ENCODE measurements at places on chromosomes 1 and 21. TPM values are rescaled to one million over a fixed set of nuclear protein-coding genes. Genes with fewer than 3 reads are reported as not detected.

The SH2D2A gene
- 1.8 TPM for total RNA-seq

The DNAJC28 gene
- total RNA-seq, result 1.0 TPM

- no peak for DNase-seq
These were observed 28.5 kb upstream of the KCNA2 start for GRCh38 chr1:110634455-110635311.

The CELA3A gene
- total RNA-seq, result not detected

The RXFP4 gene
- not detected for total RNA-seq

DNA sequence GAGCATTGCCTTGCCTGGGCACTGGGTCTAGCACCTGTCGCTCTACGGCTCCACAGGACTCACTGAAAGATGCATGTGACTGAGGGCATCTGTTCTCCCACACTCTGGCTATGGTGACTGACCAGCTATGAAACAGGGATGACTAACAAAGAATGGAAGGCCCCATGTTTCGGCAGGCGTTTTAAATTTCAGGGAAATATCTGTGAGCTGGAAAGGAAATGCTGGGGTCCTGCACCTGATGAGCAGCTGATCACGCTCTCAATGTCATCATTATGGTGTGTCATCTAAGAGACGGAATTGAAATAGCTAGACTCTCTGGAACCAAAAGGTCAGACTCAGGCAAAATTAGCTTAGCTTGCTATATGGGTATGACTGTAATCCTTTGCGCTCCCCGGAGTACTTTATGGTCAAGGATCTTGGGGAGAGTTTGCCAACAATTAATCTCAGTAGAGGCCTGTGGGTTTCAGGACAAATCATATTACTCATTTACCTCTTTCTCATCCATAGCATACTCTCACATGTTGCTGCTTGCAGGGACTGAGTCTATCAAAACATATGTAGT, 24.5 kb upstream of the PALMD start:
- DNase-seq, result no peak

GRCh38 chr1:29633771-29634170, 397.4 kb downstream of the PTPRU start:
- DNase-seq, result no peak

The ASCL5 gene
- not detected for total RNA-seq

The UBR4 gene
- total RNA-seq, result 150 TPM

- no peak for DNase-seq
These were observed 6.1 kb downstream of the DFFB start for GRCh38 chr1:3863231-3863935.

The ACTL8 gene
- not detected for total RNA-seq

The PGBD5 gene
- not detected for total RNA-seq

GRCh38 chr1:80827666-80828065, 973.1 kb upstream of the ADGRL2 start:
- DNase-seq, result no peak

DNA sequence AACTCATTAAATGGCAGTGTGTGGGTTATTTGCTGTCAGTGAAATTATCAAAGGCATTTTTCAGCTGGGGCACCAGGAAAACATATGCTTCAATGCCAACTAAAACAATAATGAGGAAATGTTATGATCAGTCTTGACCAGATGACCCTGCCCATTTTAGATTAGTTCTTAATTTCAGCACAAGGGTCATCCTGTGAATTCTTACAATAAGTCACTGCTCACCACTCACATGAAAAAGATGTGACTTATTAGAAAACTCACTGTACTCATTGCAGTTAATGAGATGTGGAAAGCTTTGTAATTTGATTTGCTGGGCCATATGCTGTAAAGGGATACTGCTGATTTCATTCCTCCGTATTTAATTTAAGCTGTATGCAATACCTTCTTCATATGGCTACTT, 178.5 kb upstream of the LMO4 start:
- DNase-seq, result peak; percentile 76

- DNase-seq, result no peak
These were observed 34.8 kb downstream of the WDR4 start for GRCh38 chr21:42844411-42845113.

GRCh38 chr1:61386770-61387169, 304.4 kb downstream of the NFIA start:
- DNase-seq, result no peak

DNA sequence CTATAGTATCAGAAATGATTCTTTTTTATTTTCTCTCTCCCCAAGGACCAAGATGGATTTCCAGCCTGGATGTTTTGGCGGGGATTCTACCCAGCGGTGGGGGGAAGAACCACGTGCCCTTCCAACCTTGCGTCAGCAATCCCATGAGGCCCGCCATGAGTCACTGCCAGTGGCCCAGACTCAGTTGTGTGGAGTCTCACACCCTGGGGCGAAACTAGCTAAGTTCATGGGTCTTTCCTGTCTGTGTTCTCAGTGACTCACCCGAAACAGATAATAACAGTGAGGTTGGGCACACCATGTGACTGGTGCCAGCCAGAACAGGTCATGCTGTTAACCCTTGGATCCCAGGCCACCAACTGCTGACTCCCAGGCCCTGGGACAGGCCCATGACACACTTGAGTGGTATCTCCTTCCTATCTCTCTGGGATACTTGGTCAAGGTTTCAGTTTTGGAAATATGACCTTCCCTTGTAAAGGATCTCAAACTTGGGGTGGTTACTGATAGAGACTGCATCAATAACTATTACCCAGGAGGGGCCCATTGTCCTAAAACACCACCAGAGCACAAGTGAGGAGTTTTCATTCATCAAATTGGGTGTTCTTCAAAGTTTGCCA, 98.0 kb upstream of the DUSP10 start:
- peak; percentile 45 for DNase-seq

GRCh38 chr21:18725653-18726052, 322.1 kb upstream of the TMPRSS15 start:
- no peak for DNase-seq

The ATP6V1G3 gene
- not detected for total RNA-seq

GRCh38 chr1:50873458-50874187, 86.4 kb downstream of the FAF1 start:
- peak; percentile 74 for DNase-seq

The ALX3 gene
- not detected for total RNA-seq

GRCh38 chr1:207933205-207933800, 22.4 kb upstream of the CD34 start:
- no peak for DNase-seq

DNA sequence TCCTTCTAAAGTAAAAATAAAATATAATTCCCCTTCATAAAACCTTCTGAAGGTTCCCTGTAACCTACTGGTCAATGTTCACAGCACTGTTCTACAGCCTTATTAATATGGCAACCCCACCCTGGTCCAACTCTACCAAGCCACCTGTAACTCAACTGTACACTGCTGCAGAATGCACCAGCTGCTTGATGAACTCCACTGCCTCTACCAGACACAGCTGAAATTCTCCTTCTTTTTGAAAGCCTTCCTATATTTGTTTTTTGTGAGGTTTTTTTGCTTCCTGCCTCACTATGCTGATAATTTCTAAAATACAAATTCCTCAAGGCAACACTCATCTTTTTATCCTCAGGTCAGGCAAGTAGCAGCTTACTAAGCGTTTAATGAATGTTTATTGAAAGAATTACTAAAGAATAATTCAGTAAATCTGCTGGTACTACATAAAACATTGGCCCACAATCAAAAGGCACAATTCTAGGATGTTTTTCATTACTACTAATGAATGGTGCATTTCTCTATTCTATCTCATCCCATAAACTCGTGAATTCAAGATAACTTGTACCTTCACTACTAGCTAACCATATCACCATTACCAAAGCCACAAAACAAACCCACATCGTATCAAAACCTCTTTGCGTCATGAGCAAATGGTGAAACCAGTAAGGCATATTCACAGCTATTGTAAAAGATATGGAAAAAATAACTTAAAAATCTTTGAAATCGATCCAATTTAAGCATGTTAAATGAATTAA, 2.4 kb downstream of the SSX2IP start:
- DNase-seq, result no peak

DNA sequence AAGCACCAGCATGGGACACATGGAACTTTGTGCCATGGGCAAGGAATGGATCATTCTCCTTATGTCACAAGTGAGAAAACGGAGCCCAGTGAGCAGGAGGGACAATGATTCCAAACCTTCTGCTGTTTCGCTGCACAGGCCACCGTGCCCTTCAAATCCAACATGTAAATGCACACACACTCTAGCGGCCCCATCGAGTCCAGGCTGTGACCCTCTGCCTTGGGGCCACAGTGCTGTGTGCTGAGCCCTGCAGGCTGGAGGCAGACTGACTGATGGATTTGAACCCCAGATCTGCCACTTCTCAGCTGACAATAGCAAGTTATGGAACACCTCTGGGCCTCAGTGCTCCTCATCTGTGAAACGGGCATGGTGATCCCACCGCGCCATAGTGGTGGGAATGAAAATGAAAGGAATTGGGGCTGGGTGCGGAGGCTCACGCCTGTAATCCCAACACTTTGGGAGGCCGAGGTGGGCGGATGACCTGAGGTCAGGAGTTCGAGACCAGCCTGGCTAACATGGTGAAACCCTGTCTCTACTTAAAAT, 63.6 kb downstream of the ALPL start:
- DNase-seq, result no peak

The PPIAL4G gene
- not detected for total RNA-seq

DNA sequence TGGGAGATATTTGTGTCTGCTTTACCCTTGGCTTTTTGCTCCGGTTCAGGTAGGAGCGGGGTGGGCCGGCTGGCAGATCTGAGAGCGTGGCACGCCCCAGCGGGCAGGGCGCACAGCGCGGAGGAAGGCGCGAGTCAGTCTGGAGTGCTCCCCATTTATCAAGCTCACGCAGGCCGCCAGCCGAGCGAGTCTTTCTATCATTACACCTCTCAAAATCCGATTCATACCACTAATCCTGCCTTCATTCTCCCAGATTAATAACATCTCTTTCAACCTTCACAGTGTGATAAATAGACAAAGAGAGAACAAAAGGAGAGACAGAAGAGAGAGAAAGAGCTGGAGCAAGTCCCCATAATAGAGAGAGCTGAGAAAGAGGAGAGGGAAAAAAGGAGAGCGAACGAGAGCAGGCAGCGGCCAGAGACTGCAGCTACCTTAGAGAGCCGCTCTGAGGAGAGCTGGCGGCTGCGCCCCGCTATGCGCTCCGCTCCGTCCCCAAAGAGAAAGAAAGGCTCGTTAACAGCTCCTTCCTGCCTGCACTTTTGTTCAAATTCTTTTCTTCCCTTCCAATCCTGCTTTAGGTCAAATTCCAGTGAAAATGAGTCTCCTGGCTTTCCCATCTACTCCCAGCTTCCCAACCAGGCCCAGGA, 48.0 kb downstream of the DMAP1 start:
- no peak for DNase-seq

- no peak for DNase-seq
These were observed 316.4 kb upstream of the SGIP1 start for GRCh38 chr1:66217561-66217960.

GRCh38 chr1:19222979-19223824, 13.1 kb upstream of the UBR4 start:
- DNase-seq, result no peak

The LCE3E gene
- not detected for total RNA-seq

GRCh38 chr1:25245809-25246599, 1.2 kb downstream of the RSRP1 start:
- peak; percentile 40 for DNase-seq

DNA sequence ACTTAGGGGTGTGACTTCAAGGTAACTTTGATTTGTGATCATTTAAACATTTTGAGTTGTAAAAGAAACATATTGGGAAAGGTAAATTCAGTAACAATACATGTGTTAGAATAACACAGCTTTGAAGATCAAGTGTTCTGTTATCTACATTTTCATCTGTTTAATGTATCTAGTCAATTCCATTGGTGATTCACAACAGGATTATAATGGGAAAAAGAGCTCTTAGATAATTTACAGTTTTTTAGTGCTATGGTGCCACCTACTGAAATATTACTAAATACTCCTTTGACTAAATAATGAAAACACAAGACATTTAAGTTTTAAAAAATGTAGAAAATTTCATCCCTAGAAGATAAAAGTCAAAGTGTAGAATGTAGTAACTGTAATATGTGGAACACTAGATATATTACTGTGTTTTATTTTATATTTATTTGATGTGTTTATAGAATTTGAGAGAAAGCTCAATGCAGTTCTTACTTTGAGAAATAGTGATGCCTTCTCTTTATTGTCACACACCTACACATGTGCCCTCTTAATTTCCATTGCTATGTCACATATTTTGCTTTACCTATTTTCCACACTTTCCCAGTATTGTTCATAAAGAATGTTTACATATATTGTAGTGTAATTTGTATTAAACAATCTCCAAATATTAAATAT, 47.4 kb downstream of the PTPRC start:
- DNase-seq, result peak; percentile 57

- DNase-seq, result no peak
These were observed 165.3 kb downstream of the FASLG start for GRCh38 chr1:172824209-172824608.

GRCh38 chr21:36193200-36193599, 36.6 kb downstream of the DOP1B start:
- DNase-seq, result no peak

DNA sequence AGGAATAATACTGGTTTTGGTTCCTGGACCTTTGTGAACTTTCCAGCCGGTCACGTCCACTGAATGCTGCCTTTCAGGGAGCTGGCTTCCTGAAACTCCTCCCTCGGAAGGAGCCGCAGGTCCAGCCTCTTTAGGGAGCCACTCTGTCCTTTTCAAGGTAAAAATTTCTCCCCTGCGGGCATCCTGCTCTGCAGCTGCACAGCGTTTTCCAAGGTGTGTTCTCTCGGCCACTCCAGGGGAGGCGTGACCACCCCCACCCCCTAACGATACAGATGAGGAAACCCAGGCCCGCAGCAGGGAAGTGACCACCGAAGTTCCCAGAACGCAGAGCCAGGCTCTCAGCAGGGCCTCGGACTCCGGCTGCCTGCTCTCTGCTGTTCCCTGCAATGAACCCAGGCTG, 21.5 kb downstream of the PADI2 start:
- DNase-seq, result no peak

- DNase-seq, result no peak
These were observed 49.7 kb downstream of the DMRTA2 start for GRCh38 chr1:50373532-50373931.

DNA sequence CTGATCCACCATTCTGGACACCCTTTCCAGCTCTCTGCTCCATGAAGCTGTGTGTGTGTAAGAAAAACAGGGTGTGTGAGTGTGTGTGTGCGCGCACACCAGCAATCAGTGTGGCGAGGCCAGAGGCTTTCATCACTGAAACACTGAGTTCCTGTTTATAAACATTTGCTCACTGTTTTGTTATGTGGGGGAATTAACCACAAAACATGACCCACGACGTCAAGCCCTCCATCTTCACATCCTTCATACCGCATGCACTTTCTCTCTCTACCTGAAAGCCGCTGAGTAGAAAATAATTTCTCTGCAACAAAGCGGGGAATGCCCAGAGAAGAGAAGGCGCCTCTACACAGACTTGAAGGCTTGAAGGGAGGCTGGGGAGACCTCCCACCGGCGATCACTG, 148.9 kb upstream of the IRF2BP2 start:
- no peak for DNase-seq

- peak; percentile 82 for DNase-seq
These were observed 19.5 kb downstream of the XKR8 start for GRCh38 chr1:27979151-27979858.

DNA sequence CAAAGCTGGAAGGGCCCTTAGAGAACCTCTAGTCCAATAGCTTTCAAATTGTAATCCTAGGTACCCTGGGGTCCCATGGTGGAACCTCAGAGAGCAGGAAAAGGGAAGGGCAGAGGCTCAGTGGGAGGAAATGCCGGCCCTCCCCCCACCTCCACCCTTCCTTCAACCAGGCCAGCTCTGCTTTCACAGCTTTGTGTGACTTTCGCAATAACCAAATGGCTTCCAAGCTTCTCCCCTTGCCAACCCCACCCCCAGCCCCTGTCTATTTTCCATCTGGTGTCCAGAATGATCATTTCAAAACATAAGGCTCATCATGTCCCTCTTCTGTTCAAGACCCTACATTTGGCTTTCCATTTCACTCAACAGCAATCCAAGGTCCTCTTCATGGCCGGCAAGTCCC, 74.4 kb downstream of the CD58 start:
- no peak for DNase-seq

All from endothelial cell of umbilical vein (primary cell).